ENCODE measurements at places on chromosomes 6 and 20. TPM values are rescaled to one million over a fixed set of nuclear protein-coding genes. Genes with fewer than 3 reads are reported as not detected.

VARS1 gene
- 96.9 TPM for total RNA-seq

KHDRBS2 gene
- not detected for total RNA-seq

SIRPA gene
- total RNA-seq = 20.2 TPM

FOXA2 gene
- total RNA-seq = not detected

IL17A gene
- not detected for total RNA-seq

GGTLC1 gene
- not detected for total RNA-seq

SYNDIG1 gene
- not detected for total RNA-seq

JPH2 gene
- not detected for total RNA-seq

SMAP1 gene
- total RNA-seq = 37.2 TPM

LY6G5C gene
- 1.3 TPM for total RNA-seq

BLOC1S5 gene
- 23.8 TPM for total RNA-seq

TAPBP gene
- total RNA-seq = 90.7 TPM

NR2E1 gene
- total RNA-seq = not detected

SNX21 gene
- 19.8 TPM for total RNA-seq

FANCE gene
- total RNA-seq = 8.5 TPM

METTL24 gene
- not detected for total RNA-seq

TRIM31 gene
- total RNA-seq = not detected

TFAP2A gene
- total RNA-seq = 2.9 TPM

NCOA7 gene
- total RNA-seq = 30.9 TPM

CDYL gene
- total RNA-seq = 39.1 TPM

LHFPL5 gene
- total RNA-seq = not detected

IYD gene
- not detected for total RNA-seq

CNPY3 gene
- total RNA-seq = 28.1 TPM

ZNF337 gene
- 16.4 TPM for total RNA-seq

CAGE1 gene
- total RNA-seq = under 0.01 TPM

PRSS16 gene
- total RNA-seq = not detected

SLC22A1 gene
- not detected for total RNA-seq

MACROD2 gene
- total RNA-seq = 0.66 TPM

FRK gene
- 0.07 TPM for total RNA-seq

OPRM1 gene
- not detected for total RNA-seq

SAPCD1 gene
- 1.6 TPM for total RNA-seq

ULBP1 gene
- 0.43 TPM for total RNA-seq

ZNF76 gene
- total RNA-seq = 17.4 TPM

SLC4A11 gene
- total RNA-seq = 3.6 TPM

LY6G6C gene
- not detected for total RNA-seq

SULF2 gene
- total RNA-seq = 41.2 TPM

TRIM10 gene
- not detected for total RNA-seq
